Left lobe of liver (tissue), 2 donors: ENCODE measurements at places on chromosomes 6 and 20. TPM values are rescaled to one million over a fixed set of nuclear protein-coding genes. Genes with fewer than 3 reads are reported as not detected.

The SLC25A27 gene
- total RNA-seq = 15.1 TPM

The LAMA5 gene
- 112 TPM for total RNA-seq

The ACTL10 gene
- total RNA-seq = 0.20 TPM

The PRKN gene
- 1.2 TPM for total RNA-seq

The EDN1 gene
- total RNA-seq = 0.33 TPM

The PROCR gene
- total RNA-seq = 1.5 TPM

The MYO6 gene
- 15.3 TPM for total RNA-seq

The C20orf144 gene
- not detected for total RNA-seq

The GMPR gene
- 4.3 TPM for total RNA-seq

The FABP7 gene
- not detected for total RNA-seq

The IL17A gene
- not detected for total RNA-seq

The TREML2 gene
- 0.08 TPM for total RNA-seq

The ZNF391 gene
- total RNA-seq = 0.10 TPM

The LST1 gene
- total RNA-seq = 10.2 TPM

The TRIM26 gene
- 47.2 TPM for total RNA-seq

The CTCFL gene
- total RNA-seq = 0.15 TPM

The RNF182 gene
- 0.05 TPM for total RNA-seq

The RHAG gene
- total RNA-seq = 0.38 TPM

The SLPI gene
- 147 TPM for total RNA-seq

The MCCD1 gene
- not detected for total RNA-seq

The CABLES2 gene
- total RNA-seq = 1.8 TPM

The KCNK5 gene
- total RNA-seq = 62.3 TPM

The FUT9 gene
- not detected for total RNA-seq

The CDSN gene
- not detected for total RNA-seq

The ENPP5 gene
- 0.33 TPM for total RNA-seq

The TSPO2 gene
- 0.30 TPM for total RNA-seq

The OOEP gene
- 0.18 TPM for total RNA-seq

The TMEM170B gene
- total RNA-seq = 4.3 TPM

The HLA-DPA1 gene
- 10.8 TPM for total RNA-seq

The RPP21 gene
- total RNA-seq = 16.1 TPM

The PRSS16 gene
- total RNA-seq = 0.08 TPM

The FERMT1 gene
- 0.23 TPM for total RNA-seq

The PBOV1 gene
- total RNA-seq = not detected

The FBXL4 gene
- total RNA-seq = 10.5 TPM

The HLA-DRA gene
- total RNA-seq = 24.4 TPM

The NCOA3 gene
- 11.2 TPM for total RNA-seq

The AIF1 gene
- total RNA-seq = 7.2 TPM

The RAET1L gene
- not detected for total RNA-seq

The OR12D3 gene
- not detected for total RNA-seq

The CST2 gene
- total RNA-seq = not detected

The C6orf15 gene
- not detected for total RNA-seq
